ENCODE measurements at places on chromosomes 1 and 21. TPM values are rescaled to one million over a fixed set of nuclear protein-coding genes. Genes with fewer than 3 reads are reported as not detected.

- DNase-seq = no peak
These were observed 65.4 kb downstream of the PLEKHA6 start for GRCh38 chr1:204294357-204294756.

DNA sequence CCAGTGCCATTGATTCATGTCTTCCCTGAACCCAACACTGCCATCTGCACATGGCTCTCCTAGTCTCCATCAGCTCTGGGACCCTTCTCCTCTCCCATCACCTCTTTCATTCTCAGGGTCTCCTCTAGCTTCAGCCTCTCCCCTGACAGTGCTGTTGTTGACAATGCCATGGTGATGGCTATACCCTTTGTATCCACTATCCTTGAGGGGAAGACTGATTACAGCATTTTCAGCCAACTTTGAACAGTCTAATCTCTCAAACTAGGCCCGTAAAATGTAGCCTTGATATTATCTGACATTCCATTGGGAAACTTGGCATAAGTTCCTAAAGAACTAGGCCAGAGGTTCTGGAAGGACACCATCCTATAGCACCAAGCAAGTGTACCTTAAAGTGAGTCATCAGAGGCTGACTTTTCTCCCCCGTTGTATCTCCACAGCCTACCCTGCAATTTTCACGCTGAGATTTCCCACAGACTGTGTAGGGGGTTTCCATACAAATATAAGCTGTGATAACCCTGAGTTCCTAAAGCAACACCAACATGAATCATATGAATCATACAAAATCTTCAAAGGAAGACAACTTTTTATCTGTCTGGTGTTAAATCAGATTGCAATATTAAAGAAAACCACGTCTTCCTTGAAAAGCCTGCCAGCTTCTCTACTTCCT is 5.8 kb downstream of the HAO2 start:
- no peak for DNase-seq

DNA sequence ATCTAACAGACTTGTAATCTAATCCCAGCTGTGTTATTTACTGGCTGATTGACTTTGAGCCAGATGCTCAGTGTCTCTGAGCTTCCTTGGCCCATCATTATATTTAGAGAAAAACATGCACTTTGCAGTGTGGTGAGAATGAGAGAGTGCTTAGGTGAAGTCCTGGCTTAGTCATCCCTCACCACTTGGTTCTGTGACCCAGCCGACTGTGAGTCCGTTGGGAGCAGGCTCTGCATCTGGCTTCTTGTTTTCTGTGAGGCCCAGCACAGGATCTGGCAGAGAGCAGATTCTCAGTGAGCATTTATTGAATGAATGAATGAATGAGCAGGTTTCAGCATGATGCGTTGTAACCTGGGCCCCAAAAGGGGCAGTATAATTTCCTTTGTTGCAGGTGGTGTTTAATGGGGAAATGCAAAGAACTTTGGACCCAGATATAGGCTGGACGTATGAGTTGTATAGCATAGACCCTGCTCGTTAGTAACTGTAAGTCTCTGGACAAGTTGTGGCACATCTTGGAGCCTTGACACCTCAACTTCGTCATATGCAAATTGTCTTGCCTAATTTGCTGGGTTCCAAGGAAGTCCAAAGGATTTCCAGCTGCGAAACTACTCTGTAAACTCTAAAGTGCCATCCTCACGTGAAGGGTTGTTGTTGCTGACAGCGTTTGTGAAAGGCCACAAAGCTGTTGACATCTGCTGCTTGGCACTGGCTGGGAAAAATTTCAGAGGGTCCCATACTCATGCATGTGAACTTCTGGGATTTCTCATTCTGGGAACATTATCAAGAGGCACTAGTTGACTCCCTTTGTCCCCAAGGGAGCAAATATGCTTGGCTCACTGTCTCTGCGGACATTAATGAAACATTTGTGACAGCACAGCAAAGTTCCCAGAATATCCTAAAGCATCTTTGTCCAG is 138.8 kb upstream of the USP24 start:
- no peak for DNase-seq

DNA sequence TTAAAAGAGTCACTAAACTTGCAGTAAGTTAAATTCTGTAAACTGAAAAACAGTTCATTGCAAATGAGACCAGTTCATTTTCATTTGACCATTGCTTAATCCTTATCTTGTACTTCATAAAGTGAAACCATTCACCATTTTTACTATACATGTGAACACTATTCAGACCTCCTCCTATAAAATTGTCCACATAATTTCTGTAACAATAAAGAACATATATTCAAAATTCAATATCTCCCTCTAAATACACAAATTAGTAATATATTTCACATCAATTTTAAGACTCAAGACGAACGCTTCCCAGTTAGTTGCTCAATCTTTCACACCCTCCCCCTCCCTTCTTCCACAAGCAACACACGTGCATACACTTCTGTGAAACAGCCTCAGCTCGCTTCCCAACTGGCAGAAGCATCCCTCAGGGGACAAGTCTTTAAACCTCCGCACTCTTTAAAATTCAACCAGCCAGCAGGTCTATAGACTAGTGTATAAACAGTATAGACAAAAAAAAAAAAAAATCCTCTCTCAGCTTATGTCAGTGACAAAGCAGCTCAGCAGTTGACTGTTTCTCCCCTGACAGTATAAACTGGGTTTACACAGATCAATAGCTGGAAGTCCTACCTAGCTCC is 99.6 kb downstream of the DENND1B start:
- DNase-seq = no peak

DNA sequence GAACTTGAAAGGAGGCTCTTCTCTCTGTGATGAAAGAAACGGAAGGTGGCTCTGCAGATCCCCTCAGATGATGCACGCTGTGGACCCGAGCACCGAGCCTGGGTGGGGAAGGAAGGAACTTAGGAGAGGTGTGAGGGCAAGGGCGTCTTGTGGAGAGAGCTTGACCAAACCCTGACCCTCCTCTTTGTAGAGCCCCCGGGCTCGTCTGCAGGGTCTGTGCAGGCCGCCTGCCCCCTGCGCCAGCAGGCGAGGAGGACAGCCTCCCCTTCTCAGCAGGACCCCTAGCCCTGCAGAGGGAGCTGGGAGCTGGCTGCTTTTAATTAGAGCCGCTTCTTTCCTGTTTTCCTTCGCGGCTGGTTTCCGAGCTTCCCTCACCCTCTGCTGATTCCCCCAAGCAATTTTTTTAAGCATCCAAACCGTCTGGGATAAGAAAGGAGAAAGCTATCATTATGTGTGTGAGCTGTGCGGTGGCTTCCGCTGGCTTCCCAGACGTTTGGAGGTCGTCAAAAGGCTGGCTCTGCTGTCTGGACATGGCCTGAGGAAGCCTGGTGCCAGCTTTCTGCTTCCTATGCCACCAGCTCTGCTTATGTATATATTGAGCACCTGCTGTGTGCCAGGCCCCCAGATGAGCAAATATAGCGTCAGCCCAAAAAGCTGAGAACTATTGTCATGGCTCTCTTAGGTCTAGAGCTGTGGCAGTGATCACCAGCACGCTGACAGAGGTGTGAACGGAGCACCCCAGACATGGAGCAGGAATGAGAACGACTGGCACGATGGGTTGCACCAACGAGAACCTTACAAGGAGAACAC is 160.2 kb upstream of the IRF2BP2 start:
- no peak for DNase-seq

- no peak for DNase-seq
These were observed at the start of gene CRABP2 for GRCh38 chr1:156705321-156705917. Gene CRABP2 (minus strand): TSS chr1:156705583. CDS start chr1:156705446, 137 bp downstream.

GRCh38 chr21:39430954-39431353 is 14.6 kb downstream of the LCA5L start:
- DNase-seq = no peak

DNA sequence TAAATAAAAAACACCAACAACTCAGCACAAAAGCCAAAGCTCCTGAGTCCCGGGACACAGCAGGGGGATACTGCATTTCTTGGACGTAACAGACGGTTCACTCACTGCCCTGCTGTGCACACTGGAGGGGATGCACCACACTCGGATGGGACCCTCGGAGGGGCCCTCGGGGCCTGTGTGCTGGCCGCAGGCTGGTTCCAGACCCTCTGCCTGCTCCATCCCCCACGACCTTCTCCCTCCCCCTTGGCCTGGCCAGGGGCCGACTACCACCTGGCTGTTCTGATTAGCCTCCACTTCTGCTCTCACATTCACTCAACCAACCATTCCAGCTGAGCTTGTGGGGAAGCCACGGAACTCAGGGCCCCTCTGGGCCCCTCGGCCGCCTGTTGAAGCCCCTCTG is 64.9 kb downstream of the ACOT7 start:
- no peak for DNase-seq

GRCh38 chr1:2125350-2126211 is 69.0 kb downstream of the FAAP20 start:
- peak; percentile 44 for DNase-seq

DNA sequence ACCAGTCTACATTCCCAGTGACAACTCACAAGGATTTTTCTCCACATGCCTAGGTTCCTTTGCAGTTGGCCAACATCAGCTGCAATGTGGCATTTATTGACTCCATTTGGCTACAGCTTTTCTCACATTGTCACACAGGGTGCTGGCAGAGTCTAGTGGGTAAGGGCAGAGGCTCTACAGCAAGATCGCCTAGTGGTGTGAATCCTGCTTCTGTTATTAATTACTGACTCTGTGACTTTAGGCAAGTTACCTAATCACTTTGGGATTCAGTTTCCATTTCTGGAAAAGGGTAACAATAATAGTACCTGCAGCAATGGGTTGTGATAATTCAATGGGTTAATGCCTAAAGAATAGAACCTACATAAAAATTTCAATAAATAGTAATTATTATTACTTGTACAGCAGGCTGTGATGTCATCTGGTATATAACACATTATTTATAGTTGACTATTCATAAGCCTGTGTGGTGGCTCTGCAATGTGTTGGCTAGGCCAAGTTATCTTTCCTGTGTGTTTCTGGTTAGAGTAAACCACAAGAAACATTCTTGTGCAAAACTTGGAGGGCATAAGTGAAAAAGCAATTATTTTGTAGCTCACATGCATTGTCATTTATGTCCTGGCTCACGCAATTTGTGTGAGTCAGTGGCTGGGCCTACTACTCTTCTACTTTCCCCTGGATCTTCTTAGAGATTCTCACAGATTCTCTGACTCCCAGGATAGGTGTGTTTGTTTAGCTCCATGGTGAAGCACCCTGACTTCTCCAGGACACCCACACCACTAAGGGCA is 59.5 kb downstream of the PTGS2 start:
- DNase-seq = no peak

Gene TMIGD3
- total RNA-seq = 0.32 TPM

Gene C1QB
- 34.3 TPM for total RNA-seq

Gene HSPA6
- total RNA-seq = 1.9 TPM

Gene RRP1
- total RNA-seq = 10.3 TPM

Gene PCSK9
- not detected for total RNA-seq

Gene CTBS
- total RNA-seq = 11.6 TPM

GRCh38 chr1:180778782-180779398 is 133.8 kb upstream of the KIAA1614 start:
- no peak for DNase-seq

Gene PM20D1
- total RNA-seq = 1.7 TPM

DNA sequence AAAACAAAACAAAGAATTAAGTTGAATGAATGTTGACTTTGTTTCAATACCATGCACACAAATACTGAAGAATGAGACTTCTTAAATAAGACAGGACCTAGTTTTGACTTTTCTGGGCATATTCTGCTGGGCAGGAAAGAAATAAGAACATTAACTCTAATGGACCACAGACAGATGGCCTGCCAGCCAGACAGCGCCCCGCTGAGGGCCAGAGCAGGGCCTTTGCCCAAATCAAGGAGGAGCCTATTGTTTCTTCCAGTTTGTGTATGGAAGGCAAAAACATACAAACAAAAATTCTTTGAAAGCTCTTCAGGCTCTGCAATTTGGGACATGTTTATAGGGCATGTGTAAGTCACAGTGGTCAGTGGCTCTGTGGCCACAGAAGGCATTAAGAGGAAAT is 44.4 kb upstream of the KIF26B start:
- peak; percentile 9 for DNase-seq

Gene LAMC1
- 104 TPM for total RNA-seq

GRCh38 chr1:168947041-168947440 is 159.4 kb upstream of the ATP1B1 start:
- no peak for DNase-seq

Gene KLHL17
- 4.8 TPM for total RNA-seq

- no peak for DNase-seq
These were observed 259.4 kb upstream of the DAB1 start for GRCh38 chr1:57683037-57683942.

Gene KCNJ9
- total RNA-seq = not detected

Gene EVA1C
- total RNA-seq = 15.4 TPM

DNA sequence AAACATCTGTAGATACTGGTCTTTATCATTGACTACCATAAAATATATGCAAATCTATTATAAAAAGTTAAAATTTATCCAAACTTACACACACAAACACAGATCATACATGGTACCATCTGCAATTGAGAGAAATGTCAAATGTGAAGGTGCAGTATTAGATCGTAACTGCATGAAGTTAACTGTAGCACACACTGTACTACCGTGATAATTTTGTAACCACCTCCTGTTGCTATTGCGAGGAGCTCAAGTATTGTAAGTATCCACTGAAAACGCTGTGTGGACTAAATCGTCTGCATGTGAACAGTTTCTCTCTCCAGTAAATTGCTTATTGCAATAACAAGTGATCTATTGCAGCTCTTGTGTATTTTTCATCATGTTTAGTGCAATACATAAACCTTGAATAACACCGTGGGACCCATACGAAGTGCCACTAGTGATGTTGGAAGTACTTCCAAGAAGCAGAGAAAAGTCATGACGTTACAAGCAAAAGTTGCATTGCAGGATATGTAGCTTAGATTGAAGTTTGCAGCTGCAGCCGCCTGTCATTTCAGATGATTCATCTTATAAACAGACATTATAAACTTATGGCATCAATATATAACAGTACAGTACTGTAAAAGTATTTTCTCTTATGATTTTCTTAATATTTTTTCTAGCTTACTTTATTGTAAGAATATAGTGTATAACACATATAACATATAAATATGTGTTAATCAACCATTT is 172.9 kb downstream of the SDCCAG8 start:
- no peak for DNase-seq

Gene KRTAP19-3
- not detected for total RNA-seq

- DNase-seq = no peak
These were observed 54.5 kb downstream of the PRDM15 start for GRCh38 chr21:41824466-41825207.

DNA sequence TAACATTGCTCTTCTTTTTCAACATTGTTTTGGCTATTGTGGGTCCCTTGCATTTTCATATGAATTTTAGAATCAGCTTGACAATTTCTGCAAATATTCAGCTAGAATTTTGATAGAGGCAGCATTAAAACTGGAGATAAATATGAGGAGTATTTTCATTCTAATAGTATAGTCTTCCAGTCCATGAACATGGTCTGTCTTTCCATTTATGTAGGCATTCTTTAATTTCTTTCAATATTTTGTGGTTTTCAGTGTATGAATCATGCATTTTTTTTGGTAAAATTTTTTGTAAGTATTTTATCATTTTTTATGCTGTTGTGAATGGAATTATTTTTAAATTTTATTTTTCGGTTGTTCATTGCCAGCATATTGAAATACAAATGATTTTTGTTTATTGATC is 97.2 kb downstream of the DNAH14 start:
- DNase-seq = no peak

Gene PGM1
- 199 TPM for total RNA-seq

Gene OR2AK2
- total RNA-seq = not detected

Gene NR1I3
- total RNA-seq = not detected
